ENCODE measurements at places on chromosomes 11 and 22.

- no peak for DNase-seq
Observed at GRCh38 chr11:42054351-42054900, 595.0 kb upstream of the LRRC4C start.

DNA sequence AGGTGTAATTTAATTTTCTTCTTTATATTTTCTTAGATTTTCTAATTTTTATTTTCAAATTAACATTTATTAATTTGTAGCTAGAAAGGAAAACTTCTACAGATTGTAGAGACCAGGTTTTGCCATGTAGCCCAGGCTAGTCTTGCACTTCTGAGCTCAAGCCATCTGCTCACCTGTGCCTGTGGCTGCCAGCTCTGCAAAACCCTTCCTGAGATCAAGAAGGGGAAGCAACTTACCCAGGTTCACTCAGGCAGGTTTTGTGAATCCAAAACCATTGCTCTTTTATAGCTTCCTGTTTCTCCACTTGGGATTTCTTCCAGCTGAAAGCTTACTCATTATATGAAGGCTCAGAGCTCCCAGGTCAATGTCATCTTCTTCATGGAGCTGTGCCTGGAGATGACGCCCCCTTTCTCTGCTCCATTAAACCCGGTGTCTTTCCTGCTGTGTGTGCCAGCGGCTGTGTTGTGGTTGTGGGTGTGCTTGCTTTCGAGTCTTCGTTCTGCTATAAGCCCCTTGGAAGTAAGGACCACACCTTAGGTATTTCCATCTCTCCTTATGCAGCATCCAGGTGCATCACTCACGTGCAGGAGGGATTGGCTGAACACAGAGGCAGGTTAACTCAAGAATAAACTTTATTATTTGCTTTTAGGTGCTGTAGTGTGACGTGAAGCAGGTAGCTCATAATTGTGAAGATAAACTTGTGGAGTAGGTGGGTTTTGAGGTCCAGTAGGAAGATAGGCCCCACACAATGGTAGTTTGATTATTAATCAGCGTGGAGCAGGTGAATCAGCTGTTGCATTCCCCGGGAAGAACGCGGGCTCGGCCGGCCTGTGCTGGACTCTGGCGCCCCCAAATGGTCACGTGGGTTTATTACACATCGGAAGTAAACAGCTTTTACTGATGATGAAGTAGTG lies 42.2 kb upstream of the INCENP start:
- DNase-seq, result peak; percentile 61

- no peak for DNase-seq
Observed at GRCh38 chr11:73197348-73197747, 20.7 kb upstream of the P2RY2 start.

DNA sequence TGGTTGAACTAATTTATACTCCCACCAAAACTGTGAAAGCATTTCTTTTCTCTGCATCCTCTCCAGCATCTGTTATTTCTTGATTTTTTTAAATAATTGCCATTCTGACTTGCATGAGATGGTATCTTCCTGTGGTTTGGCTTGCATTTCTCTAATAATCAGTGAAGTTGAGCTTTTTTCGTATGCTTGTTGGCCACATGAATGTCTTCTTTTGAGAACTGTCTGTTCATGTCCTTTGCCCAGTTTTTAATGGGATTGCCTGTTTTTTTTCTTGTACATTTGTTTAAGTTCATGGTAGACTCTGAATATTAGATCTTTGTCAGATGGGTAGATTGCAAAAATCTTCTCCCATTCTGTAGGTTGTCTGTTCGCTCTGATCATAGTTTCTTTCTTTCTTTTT lies 46.1 kb downstream of the MS4A13 start:
- no peak for DNase-seq

- DNase-seq, result no peak
Observed at GRCh38 chr11:60204922-60205321, 22.0 kb upstream of the MS4A6A start.

GRCh38 chr11:65918211-65919140 lies at the start of gene C11orf68:
Gene C11orf68 (minus strand): TSS chr11:65919062. CDS start chr11:65919031, 31 bp downstream.
- no peak for DNase-seq

DNA sequence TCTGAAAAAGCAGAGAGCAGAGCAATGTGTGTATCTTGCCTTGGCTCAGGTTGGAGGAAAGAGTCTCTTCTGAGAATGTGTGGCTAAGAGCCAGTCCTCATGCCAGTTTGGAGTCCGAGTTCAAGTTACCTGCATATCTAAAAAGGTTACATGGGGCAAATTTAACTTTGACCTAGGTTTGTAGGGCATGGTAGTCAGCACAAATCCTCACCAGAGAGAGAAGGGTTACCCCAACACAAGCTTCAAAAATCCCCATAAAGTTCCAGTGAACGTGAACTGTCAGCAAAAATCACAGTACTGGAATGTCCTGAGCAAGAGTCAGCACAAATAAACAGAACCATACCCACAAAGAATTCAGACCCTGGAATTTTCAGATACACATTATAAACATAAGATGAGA lies 13.8 kb downstream of the SDHD start:
- DNase-seq, result no peak

GRCh38 chr22:20532256-20532993 lies 25.0 kb downstream of the MED15 start:
- no peak for DNase-seq

DNA sequence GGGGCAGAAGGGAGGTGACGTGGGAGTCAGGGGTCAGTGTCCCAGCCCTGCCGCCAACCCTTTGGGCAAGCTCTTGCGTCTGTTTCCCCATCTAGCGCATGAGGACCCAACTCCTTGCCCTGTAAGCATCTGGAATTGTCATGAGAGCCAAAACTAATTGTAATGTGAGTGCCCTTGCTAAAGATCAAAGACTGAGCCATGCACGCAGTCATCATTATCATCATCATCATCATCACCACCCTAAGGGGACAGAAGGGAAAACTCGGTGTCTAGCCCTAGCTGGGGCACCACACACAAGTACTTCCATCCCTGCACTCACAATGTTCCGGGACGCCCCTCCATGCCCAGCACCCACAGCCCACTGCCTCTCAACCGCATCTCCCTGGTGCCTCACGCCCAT lies 2.5 kb downstream of the LIF start:
- no peak for DNase-seq

GRCh38 chr11:6587360-6587953 lies 16.0 kb downstream of the RRP8 start:
- no peak for DNase-seq

DNA sequence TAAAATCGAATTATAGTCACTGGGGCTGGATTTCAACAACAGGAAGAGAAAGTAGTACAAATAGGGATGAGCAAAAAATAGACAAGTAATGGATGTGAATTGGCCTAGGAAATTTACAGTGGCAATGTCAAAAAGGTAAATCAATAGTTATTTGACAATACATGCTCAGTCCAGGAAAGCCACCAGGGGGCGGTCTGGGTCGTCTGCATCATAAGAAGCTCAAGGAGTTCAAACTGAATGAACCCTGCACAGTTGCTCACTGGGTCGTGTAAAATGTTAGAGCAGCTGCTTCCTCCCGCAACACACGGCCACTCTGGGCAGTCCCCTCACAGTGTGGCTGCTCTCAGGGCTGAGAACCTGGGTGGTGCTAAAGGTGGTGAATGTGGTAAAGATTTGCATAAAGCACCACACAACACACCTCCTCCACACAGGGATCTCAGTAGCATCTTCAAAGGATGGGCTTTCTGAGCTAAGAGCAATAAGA lies 85.9 kb downstream of the ZNF280B start:
- DNase-seq, result peak; percentile 16

DNA sequence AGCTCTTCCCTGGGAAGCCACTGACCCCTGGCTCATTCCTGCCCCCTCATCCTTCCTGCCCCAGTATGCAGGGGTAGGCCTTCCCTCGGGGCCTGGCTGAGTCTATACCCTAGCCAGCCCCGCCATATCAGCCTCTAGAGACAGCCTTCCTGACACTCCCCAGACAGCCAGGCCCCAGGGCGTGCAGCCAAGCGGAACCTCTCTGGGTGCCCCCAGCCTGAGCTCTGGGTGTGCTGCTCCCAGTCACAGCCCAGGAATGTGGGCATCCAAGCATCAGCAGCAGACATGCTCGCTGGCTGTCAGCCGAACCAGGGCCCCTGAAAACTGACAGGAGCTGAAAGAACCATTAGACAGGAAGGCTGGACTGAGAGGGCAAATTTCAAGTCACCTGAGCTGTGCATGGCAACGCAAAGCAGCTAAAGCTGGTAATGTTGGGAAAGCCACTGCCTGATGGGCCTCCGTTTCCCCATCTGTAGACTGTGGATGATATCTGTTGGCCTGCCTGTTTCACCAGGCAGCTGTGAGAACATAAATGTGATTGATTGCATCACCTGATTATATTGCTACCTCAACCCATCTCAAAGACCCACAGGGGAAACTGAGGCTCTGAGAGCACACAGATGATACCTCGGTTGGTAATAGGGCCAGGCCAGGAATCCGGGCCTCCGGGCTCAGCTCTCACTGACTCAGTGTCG lies 93.2 kb downstream of the LRRC32 start:
- no peak for DNase-seq

GRCh38 chr22:27991586-27992293 lies 72.7 kb upstream of the PITPNB start:
- DNase-seq, result no peak

DNA sequence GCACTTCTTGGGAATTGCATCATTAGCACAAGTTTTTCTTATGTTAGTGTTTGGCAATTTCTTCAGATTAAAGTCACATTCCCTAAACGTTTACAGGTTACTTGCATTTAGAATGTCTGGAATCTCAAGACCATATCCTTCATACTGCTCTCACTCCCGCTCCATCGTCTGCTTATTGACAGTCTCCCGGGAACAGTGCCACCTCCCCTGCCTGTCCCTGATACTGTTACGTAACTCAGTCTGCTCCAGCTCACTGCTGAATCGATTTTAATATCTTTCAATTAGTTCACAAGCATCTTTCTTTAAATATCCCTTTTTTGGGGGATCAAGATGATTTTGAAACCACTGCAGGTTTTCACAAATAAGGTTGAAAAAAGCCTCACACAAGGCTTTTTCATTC lies 48.2 kb downstream of the GLYATL2 start:
- DNase-seq, result no peak

DNA sequence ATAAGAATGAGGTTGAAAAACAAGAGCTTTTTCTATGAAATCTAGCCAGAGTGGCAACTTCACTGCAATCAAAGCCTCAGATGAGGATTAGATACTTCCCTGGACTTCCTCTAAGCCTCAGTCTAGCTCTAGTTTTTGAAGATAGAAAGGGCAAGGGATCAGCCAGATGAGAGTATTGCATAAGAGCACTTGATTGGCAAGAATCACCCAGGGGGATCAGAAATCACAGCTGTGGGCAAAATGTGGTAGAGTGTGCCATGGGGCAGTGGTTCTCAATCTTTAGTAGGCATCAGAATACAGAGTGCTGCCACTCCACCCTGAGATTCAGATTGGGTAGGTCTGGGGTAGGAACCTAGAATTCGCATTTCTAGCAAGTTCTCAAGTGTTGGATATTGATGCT lies 82.4 kb downstream of the EXT2 start:
- DNase-seq, result no peak

GRCh38 chr22:38972558-38972957 lies 9.6 kb upstream of the APOBEC3B start:
- no peak for DNase-seq

- DNase-seq, result peak; percentile 3
Observed at GRCh38 chr11:10651656-10652361, 41.7 kb downstream of the IRAG1 start.

GRCh38 chr11:131749101-131749500 lies 378.7 kb downstream of the NTM start:
- no peak for DNase-seq

DNA sequence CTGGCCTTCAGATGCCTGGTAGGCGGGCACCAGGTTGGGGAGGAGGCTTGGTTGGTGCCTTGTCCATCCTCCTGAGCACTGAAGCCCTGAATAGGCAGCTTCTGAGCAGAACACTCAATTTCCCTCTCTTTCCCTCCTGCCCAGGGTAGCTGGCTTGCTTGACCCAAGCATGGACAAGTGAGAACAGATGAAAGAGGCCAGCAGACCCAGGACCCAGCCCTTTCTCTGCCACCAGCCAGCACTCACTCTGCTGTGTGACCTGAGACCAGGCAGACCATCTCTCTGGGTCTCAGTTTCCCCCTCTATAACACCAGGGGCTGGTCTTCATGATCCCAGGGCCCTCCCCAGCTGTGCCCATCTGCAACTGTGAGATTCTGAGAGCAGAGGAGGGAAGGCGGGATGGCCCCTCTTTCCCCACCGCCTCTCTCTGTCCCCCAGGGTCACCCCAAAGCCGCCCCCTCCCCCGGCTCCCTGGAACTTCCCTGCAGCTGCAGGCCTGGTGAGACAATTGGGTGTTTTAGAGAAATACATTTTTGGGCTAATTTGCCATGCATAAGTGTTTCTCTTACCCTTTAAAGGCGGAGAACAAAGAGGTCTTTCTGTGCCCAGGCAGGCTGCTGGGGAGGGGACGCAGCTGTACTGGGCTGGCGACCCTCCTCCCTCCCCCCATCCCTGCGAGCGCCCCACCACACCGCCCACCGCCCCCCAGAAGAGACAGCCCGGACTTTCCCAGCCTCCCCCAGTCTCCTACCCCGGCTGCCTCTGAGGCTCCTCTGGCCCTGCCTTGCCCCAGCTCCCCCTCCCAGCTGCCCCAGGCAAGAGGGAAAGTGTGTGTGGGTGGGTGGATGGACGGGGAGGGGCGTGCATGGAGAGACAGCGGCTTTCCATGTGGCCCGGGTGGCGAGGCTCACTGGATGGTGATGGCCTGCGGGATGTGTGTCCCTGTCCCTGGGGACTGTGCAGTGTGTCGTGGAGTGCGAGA lies 30.8 kb upstream of the PICK1 start:
- no peak for DNase-seq

DNA sequence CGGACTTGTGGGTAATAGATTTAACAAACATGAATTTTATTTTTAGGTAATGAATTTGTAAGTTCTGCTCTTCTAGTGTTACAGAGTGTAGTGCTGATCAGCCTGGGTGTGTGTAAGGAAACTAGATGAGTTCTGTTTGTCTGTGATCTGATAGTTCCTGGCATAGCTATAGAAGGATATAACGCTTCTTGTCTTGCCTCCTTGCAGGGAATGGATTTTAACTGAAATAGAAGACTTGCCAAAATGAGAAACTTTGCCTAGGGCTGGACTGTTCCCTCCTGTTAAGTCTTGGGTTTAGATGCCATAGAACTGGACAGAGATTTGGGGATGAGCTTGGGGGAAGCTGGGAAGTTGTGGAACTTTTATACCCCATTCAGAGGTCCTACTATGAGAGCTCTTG lies 11.6 kb downstream of the CCDC81 start:
- DNase-seq, result no peak

DNA sequence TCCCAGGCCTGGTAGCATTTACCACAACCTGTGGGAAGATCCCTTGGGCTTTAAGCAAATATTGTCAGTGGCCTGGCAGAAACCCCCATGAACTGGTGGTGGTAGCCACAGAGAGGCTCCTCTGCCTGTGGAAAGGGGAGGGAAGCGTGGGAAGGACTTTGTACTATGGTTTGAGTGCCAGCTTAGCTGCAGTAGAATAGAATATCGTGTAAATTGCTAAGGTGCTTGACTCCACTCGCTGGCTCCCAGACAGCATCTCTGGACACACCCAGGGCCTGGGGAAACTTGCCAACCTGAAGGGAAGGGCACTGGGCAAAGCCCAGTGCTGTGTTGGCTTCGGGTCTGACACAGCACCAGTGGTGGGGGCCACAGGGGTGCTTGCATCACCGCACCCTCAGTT lies 52.6 kb downstream of the XRRA1 start:
- DNase-seq, result no peak

- no peak for DNase-seq
Observed at GRCh38 chr11:84165139-84165538, 879.0 kb upstream of the CCDC90B start.

- no peak for DNase-seq
Observed at GRCh38 chr11:124479561-124479960, 34.1 kb upstream of the OR8B8 start.
